Stimulated activated effector memory CD8-positive, alpha-beta T cell treated with anti-CD3 and anti-CD28 coated beads, Interleukin-12 subunit alpha, Interleukin-12 subunit beta, amount 100 ng/mL, for 72 hours (primary cell): ENCODE measurements at places on chromosomes 2 and 18.

DNA sequence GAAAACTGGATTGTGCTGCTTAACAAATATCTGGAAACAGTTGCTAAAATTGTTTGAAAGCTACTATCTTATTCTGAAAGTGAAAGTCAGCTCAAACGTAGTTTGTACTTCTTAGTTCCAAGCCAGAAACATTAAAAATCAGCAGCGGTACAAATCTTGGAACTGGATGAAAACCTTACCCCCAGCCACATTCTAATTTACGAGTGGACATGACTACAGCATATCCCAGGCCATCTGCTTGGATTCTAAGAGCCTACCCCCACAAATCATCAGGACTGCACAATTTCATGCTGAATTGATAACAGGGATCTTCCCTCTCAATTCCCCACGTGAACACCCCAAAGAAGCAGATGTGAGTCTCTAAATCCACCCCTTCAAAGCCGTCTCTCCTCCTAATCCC, 158.7 kb upstream of the NCKAP5 start:
- no peak for DNase-seq

- DNase-seq, result no peak
Observed at GRCh38 chr2:31563273-31563839, 17.4 kb downstream of the SRD5A2 start.

- DNase-seq, result no peak
Observed at GRCh38 chr2:149446748-149447147, 116.4 kb downstream of the LYPD6 start.

DNA sequence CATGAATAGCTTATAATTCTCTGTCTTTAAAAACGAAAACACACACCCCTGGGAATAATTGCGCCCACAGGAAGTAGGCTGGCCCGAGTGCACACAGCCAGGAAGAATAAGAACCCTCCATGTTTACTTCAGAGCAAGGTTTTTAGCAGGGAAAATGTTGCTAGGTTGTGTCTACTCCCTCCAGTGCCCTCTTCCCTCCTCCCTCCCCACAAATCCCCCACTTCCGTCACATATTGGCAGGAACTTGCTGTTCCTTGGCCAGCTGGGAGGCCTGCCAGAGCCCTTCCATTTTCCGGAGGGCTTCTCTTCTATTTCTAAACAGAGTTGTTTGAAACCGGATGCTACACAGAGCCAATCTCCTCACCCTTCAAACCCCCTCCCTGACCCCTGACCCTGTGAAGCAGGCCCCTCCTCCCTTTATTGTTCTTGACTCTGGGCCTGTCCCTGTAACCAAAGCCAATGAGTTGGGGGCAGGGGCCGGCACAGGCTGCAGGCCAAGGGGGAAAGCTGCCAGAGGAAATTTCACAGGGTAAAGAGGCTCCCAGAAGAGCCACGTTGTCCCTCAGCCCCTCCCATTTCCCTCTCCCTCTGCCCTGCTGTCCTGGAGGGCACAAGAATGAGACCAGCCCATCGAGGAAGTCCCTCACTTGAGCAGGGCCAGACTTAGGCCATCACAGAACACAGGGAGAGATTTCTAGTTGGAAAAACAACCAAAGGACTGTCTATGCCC, 49.8 kb upstream of the LGALSL start:
- no peak for DNase-seq

DNA sequence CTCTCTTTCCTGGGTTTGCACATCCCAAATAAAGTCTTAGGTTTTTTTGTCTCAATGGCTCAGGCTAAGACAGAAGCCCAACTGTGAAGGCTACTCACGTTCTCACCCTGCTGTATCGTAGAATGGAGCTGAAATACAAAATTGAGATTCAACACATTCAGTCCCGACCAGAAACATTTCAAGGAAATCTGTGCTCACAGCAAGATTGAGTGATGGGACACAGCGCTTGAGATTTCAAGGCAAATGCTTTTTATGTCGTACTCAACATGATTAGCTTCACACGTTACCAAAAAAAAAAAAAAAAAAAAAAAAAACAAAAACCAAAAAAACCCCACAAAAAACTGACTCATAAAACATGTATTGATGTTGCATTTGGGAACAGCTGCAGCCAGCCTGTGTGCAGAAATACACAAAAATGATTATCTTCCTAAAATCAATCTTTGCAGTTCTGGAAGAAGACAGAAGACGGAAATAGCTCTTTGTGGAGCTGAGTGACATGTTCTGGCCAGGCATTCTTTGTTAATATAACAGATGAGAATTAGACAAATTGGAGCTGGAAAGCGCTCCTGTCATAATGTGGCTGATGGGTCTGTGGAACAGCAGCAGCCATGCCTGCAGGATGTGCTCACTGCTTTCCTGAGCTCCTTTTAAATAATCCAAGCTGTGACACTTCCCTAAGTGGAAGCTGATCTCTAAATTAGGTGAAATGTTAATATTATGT, 453.2 kb downstream of the LPIN1 start:
- DNase-seq, result no peak
